ENCODE measurements at places on chromosomes 7 and 10.

DNA sequence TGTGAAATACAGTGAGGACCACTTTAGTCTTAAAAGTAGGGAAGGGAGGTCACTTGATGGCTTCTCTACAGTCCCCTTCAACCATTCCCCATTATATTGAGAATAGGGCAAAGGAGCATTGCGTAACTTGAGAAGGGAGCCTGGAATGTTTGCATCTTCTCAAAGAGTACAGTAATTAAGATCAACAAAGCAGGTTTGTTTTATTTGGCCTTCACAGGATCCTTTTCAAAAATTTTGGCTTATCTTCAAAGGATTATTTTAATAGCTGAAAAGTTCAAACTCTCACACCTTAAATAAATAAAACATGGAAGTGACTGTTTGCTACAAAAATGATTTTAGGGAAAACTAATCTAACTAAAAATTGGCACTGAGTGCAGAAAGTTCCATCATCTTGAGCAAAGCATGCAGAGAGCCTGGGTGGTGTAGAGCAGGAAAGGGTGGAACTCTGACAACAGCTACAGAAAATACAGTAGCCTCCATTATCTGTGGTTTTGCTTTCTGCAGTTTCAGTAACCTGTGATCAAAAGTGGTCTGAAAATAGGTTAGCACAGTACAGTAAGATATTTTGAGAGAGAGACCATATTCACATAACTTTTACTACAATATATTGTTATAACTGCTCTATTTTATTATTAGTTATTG lies 214.0 kb downstream of the MDFIC start:
- DNase-seq = no peak

DNA sequence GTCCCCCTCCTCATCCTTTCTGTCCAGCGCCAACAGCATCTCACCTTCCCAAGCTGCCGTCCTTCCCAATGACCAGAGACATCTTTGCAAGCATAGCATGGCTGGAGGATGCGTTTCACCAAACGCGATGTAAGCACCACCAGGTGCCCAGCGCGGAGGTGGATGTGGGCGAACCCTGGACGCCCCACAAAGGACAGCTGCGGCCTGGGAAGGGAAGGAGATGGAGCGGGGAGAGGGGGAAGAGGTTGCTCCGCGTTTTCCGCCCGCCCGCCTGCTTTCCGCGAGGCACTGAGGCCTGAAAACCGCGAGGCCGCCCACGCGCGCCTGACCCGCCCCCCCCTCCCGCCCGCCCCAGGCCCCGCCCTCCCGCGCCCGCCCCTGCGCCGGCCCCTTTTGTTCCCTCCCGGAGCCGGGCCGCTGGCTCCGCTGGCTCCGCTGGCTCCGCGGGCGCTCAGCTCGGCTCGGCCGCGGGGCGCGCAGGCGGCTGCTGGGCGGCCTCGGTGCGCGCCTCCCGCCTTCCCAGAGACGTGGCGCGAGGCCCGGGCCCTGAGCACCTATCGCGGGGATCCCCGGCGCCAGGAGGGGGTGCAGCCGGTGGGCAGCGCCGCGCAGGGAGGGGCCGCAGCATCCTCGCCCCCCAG lies at the start of gene CLIP2:
Gene CLIP2, plus strand, starts transcription at position 390 of the 641 bp plus-strand sequence. CDS start 28,140 bp downstream, outside the sequence.
- DNase-seq = peak; percentile 89

GRCh38 chr7:147980826-147981813 lies 609.4 kb upstream of the C7orf33 start:
- no peak for DNase-seq

- no peak for DNase-seq
Measured at GRCh38 chr7:30511973-30512662, 7.5 kb upstream of the GGCT start.

DNA sequence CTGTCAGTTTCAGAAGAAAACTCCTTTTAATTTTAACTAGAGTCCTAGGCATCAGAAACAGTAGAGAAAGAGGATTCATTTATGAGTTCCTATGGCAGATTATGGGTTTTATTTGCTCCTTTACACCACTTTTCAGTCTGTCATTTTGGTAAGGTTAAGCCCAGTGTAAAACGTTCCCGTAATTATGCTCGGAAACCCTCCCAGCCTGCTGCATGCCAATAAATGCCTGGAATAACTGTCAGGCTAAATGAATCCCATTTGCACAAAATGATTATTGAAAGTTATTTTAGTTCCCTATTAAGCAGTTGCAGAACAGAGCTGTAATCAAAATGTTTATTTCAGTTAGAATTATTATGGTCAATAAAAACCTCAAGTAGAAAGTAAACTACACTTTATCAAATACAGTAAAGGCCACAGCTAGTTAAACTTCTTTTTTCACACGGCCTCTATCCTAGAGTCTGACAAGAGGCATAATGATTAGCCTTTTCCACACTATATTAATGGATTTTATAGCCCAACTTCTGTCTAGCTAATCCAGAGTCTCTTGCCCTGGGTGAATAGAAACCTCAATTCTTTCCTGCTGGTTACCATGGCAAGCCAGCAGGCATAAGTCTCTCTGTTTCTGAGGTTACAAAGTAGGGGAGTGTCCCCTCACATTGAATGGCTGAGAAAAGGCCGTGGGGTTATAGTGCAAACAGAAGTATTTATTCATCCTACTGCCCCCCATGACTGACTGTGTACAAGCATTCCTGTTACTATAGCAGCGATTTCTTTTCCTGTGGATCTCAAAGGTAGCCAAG lies 80.8 kb upstream of the NPVF start:
- no peak for DNase-seq
